ENCODE measurements at places on chromosomes 16 and 17.

- DNase-seq: no peak
Measured at GRCh38 chr17:79188048-79188447, 113.4 kb downstream of the ENGASE start.

- no peak for DNase-seq
Measured at GRCh38 chr17:5378566-5379207, 40.8 kb downstream of the NUP88 start.

DNA sequence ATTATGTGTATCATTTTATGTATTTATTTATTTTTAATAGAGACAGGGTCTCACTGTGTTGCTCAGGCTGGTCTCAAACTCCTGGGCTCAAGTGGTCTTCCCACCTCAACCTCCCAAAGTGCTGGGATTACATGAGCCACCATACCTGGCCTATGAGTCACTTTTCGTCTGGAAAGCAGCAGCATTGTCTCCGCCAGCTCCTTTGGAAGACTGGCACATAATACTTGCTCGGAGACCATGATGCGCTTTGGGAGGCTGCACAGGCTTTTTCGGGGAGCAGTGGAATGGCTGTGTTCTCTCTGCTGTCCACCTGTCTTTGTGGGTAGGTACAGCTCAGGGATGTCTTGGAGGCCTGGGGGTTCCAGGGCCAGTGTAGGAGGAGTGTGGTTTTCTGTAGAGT is 102.2 kb downstream of the AATF start:
- no peak for DNase-seq

GRCh38 chr17:59356543-59357218 is 25.2 kb downstream of the YPEL2 start:
- no peak for DNase-seq

DNA sequence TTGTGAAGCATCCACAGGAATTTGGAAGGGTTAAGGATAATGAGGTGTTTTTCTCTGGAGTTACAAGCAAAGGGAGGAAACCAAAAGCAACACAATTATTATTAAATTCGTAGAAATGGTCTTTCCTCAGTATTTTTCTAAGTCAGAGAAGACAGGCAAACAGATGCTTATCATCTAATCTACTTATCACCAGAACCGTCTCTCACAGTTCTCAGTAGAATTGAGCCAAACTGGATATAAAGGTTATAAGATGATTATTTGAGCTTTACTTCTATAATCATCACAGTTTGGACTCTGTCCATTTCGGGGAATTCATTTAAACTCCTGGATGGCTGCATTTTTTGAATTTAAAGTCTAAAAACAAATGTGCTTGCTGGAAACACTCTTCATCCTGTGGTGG is 245.0 kb downstream of the KCNJ2 start:
- no peak for DNase-seq

DNA sequence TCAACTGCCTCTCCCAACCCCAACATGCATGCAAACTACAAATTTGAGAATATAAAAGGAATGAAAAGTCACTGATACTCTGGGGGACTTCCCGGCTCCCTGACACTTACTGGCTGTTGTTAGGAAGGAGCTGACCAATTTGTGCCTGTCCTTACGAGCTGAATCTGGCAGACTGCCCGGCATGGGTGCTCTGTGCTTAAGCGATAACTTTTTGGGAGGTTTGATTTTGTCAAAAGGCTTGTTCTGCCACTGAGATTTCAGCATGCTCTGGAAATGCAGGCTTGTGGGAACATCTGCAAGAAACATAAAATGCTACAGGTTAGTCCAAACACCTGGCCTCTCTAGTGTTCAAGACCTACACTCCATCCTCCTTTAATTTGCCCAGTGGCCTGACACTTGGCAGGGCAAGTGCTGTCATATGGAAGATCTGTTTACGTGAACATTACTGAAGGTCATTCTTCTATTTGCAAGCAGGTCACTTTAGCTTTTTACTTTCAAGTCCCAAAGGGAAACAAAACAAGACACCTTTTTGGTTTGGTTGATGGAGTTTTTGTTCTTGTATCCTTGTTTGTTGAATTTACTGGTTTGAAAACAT is 40.6 kb downstream of the STH start:
- no peak for DNase-seq

DNA sequence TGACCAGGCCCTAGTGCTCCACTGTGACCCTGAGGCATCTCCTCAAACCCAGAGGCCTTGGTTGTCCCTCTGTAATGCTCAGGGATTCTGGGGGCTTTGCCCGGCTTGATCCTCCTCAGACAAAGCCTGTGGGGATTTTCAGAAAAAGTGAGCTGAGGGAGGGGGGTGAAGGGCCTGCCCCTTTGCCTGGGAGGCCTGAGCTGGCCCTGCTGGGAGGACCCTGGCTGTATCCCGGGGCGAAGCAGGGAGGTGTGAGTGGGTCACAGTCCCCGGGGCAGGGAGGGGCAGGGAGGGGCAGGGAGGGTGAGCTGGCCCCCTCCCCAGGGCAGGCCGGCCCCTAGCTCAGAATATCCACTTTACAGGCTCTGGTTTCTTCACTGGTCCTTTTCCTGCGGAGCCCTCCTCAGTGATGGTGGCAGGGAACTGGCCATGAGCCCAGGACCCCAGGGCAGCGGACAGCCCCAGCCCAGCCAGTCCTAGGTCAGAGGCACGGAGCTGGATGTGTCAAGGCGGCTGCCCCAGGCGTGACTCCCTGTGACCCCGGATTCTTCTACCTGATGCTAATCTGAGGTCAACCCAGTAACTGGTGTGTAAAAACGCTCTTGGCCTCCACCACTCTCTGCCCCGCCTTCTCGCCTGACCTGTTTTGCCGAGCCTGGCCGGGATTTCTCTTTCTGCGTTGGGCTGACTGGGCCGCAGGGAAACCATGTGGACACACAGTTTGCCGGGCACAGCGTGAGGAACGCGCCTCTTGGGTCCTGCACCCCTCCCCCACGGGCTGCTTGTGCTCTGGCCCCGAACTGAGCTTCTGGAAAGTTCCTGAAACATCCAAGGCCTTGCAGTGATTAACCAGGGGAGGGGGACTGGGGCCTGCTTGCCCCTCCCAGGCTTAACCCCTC is 5.8 kb upstream of the FASN start:
- no peak for DNase-seq

DNA sequence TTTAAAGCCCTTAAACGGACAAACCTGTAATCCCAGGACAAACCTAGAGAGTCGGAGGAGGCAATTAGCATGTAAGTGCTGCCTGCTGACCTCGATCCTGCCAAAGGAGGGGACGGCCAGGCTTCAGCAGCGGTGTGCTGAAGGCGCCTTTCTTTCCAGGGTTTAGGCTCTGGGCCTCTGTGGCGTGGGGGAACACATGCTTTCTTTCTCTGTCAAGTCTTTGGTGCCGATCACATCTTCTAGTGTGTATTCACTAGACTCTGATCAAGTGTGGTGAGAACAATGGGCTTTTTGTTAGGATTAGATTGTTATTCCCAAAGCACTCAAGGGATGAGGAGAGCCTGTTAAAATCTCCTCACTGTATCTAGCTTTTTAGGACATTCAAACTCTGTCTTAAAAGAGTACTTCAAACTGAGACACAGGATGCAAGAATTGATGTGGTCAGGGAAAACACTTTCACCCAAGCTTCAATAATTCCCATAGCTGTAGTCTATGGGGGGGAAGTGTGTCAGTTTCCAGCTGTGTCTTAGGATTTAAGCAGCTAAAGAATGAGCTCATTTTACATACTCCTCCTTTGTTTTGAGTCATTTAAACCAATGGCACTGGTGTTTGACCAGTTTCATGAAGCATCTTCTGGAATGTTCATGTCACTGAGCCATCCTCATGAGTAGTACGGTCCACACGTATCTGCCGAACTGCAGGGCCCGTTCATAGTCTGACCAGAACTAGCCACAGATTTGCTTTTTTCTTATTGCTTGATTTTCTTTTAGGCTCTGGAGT is 51.2 kb downstream of the RPA1 start:
- no peak for DNase-seq

DNA sequence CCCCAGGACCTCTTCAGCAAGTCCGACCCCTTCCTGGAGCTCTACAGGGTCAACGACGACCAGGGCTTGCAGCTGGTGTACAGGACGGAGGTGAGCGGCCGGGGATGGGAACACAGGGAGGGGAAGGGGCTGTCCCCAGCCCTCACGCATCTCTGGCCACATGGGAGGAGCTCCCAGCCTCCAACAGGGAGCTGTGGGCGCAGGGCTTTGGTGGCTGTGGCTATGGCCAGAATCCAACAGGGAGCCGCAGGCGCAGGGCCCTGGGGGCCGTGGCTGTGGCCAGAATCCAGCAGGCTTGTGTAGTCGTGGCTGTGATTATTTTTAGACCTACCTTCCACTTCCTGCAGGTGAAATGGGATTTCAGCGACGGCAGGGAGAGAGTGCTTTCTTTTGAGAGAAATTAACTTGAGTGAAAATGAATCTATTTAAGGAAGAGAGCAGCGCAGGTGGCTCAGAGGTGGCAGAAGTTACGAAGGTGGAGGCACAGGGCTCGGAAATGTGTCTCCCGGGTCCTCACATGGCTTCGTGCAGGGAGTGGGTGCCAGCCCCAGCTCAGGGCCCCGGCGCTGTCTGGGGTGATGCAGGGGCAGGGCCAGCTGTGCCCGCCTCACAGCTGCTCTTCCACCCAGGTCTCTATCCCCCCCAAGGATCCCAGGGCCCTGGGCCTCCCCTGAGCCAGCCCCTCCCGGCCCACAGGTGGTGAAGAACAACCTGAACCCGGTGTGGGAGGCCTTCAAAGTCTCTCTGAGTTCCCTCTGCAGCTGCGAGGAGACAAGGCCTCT is 9.4 kb downstream of the CPNE7 start:
- no peak for DNase-seq

GRCh38 chr17:38824899-38825761 is at the start of gene CWC25:
Gene CWC25, minus strand, starts transcription at chr17:38825321. Its CDS starts 138 bp downstream, at chr17:38825183.
- DNase-seq: peak; percentile 94

DNA sequence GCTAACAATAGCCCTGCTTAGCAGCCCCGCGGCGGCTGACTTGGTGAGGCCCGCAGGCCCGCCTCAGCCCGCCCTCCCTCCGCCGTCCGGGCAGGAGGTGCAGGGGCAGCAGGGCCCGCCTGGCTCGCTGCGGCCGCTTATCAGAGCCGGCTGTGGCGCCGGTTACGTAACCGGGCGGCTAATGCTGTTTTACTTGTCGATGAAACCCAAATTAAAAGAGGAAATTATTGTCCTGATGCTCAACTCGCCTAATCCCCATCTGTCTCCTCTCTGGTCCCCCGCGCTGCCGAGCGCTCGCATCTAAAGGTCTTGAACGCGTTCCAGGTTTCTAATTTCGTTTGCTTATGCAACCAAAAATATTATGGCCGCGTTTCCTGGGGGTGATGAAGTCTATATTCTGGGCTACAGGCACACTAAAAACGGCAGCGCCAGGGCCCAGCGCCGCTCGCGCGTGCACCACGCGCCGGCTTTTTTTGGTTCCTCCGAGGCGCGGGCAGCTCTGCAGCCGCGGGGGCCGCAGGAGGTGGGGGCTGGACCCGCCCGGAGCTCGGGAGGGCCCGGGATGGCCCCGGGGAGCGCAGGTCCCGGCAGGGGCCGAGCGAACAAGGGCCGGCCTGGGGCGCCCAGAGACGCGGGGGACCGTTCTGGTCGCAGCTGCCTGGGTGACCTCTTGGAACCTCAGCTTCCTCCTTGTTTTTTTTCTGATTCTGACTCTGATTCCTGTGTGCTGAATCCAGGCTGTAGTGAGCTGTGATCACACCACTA is 65.2 kb upstream of the TOB1 start:
- DNase-seq: peak; percentile 40

GRCh38 chr17:15180121-15180561 is 85.0 kb downstream of the PMP22 start:
- DNase-seq: no peak

- DNase-seq: no peak
Measured at GRCh38 chr17:62781356-62781755, 26.8 kb downstream of the MARCHF10 start.

GRCh38 chr16:68778551-68779231 is 41.6 kb downstream of the CDH1 start:
- DNase-seq: no peak

DNA sequence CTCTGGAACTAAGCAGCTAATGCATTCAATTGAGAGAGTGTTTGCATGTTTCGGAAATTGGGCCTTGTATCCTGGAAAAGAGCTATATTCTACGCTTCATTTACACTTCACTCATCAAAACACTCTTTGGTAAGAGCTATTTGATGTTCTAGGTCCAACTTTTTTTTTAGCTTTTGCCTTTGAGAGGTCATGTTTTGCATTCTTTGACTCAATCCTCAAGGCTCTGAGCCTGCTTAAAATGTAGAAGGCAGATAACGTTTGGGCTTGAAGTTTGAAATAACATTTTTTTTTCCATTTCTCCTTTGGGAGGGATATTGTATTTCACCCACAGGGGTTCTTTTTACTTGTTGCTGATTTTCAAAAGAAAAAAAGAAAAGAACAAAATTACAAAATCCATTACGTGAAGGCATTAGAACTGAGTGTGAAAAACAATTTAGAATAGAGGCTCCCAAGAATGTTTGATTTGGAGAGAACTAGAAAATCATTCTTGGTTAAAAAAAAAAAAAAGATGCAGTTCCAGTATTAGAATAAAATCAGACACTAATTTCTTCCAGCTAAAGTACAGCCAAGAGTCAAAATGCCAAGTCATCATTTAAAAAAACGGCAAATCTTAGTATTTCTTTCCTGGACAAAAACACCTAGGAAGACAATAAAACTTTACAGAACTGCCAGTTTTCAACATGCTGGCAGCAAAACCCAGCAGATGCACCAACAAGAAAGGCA is 268.5 kb downstream of the GRIN2A start:
- DNase-seq: no peak

DNA sequence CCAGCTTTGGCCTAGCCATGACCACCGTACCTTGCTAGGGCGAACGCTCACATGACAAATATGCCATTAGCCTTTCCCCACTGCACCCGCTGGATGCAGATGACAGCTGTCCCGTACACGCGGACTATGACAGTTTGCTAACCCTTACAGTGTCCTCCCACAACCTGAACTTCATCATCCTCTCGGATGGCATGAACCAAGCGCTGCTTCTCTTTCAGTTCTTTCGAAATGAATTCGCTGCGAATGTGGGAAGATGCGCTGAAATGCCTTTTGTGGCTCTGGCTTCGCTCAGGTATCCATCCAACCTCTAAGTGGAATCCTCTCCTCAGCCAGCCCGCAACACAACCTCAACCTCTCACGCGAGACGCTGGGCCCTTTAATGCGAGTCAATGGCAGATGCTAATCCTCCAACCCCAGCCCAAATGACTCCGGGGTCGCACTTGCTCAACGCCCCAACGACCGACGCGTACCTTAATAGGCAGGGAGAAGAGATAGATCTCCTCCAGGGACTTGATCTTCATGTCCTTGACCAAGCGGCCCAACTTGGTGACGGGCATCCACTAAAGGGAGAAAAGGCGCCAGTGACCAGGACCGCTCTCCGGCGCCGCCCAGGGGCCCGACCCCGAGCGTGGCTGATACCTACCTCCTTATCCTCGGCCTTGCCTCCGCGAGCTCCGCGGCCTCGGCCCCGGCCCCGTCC is 670 bp downstream of the RPS2 start:
- DNase-seq: no peak

- no peak for DNase-seq
Measured at GRCh38 chr16:1526608-1527555, 6.6 kb upstream of the TMEM204 start.

Data from activated CD8-positive, alpha-beta memory T cell treated with anti-CD3 and anti-CD28 coated beads, Interleukin-2, amount 50 U/mL, for 4 hours (primary cell).